GM19239 (cell line): ENCODE measurements at places on chromosomes 5 and 9.
A peak's percentile ranks its signal among the peaks of the same experiment; 100 is the strongest.

- no peak for DNase-seq
Measured at GRCh38 chr5:151195622-151196021, 28.3 kb downstream of the CCDC69 start.

- no peak for DNase-seq
Measured at GRCh38 chr5:72353046-72353445, 32.9 kb downstream of the PTCD2 start.

DNA sequence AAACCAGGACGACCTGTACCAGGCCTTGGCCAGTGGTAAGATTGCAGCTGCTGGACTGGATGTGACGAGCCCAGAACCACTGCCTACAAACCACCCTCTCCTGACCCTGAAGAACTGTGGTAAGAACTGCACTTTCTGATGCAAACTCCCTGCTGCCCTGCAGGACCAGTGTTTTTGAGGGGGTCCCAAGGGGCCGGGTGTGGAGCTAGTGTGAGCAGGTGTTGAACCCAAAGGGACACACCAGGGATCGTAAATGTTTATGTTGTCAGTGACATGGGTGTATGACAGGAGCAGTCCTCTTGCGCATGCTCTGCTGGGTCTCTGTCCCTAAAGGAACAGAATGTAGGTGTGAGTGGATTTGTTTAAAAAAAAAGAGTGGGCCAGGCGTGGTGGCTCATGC lies 9.5 kb downstream of the GRHPR start:
- no peak for DNase-seq

DNA sequence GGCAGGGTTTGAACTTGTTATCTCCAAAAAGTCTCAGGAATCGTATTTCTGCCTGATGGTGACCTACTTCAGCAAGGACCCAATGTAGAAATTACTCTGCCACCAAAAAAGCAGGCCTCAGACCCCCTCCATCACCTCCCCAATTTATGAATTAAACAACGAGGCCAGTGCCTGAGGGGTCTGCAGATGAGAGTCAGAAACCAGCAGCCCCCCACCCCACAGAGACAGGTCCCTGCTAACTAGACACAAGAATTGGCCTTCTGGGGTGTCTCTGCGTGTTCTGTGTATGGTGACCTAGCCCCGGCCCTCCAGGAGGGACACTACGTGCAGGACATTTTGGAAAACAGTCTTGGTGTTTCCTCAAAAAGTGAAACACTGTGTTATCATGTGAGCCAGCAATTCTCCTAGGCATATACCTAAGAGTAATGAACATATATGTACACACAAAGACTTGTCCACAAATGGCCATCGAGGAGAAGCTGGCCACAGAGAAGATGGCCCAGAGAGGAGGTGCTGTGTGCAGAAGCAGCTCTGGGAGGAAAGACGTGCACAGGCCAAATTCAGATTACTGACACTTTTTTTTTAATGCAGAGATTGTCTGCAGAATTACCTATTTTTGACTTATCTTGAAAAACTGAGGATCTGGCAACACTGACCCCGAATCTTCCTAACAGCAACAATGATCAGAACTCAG lies 93.8 kb downstream of the ADAMTS2 start:
- DNase-seq, result no peak

GRCh38 chr9:96655198-96655851 lies at the start of gene PRXL2C:
Gene PRXL2C, minus strand, starts transcription at chr9:96655317. Its CDS starts 36 bp downstream, at chr9:96655281.
- DNase-seq, result peak; percentile 34

- no peak for DNase-seq
Measured at GRCh38 chr5:103436656-103437055, 125.9 kb downstream of the NUDT12 start.

DNA sequence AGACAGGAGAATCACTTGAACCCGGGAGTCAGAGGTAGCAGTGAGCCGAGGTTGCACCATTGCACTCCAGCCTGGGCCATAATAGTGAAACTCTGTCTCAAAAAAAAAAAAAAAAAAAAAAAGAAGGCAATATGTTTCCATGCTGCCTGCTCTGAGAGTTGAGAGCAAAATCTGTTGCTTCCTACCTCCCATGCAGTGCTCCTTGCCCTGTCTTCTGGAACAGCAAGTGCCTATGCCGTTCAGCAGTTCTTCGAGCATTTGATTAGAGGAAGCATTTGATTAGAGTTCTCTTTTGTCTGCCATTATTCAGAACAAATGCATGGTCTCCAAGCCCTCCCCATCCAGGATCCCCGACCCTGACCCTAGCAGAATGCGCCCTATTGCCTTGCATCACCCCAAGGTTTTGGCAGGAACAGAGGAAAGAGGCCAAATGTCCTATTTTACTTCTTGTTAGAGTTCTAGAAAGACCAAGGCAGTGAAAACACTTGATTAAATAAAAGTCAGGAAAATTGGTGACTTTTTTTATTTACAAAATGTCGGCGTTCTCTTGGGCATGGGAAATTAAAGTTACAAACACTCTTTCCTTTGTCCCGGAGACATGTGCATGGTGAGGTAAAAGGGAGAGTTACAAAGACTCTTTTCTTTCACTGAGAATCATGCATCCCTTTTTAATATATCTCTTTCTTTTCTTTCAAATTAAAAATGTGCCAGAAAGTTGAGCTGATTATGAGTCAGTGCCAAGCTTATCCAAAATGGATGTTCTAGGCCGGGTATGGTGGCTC lies 27.8 kb upstream of the FSD1L start:
- DNase-seq, result no peak

- DNase-seq, result no peak
Measured at GRCh38 chr9:93155716-93156474, 21.8 kb upstream of the NINJ1 start.

GRCh38 chr5:57036761-57037160 lies 84.8 kb upstream of the MIER3 start:
- no peak for DNase-seq

GRCh38 chr9:88045686-88046085 lies 71.4 kb upstream of the CDK20 start:
- no peak for DNase-seq

GRCh38 chr5:96012399-96012798 lies 50.7 kb upstream of the ELL2 start:
- no peak for DNase-seq

GRCh38 chr9:121182989-121183388 lies 18.7 kb downstream of the RAB14 start:
- no peak for DNase-seq

- DNase-seq, result no peak
Measured at GRCh38 chr5:151463137-151464029, 16.0 kb downstream of the SLC36A1 start.

- no peak for DNase-seq
Measured at GRCh38 chr5:91484662-91485061, 101.5 kb upstream of the ARRDC3 start.

DNA sequence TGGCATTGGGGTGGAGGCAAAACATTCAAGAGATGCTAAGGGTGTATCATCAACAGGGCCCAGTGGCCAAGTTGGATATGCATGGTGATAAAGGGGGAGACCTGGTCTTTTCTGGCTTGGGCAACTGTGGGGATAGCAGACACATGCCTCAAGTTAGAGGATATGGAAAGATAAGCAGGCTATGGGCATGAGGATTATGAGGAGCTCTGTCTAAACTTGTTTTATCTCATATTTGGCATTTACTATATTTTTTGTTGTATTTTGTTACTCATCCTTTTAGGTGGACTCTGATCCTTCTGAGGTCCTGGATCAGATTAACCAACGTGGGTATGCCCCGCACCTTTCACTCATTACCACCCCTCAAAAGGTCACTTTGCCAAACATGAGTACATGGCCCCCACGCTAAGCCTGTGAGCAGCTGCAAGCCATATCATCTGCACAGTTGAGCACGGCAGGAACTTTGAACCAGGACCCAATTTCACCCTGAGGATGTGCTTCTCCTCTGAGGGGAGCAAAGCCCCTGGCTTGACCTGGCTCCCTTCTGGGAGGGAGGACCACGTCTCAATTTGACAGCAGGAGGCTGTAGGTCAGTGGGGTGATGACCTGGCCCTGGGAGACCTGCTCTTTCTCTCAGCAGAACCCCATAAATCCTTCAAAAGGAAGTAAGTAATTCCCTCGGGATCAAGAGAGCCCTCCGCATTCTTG lies 71.1 kb upstream of the CD180 start:
- no peak for DNase-seq

- DNase-seq, result no peak
Measured at GRCh38 chr9:72477930-72478518, 43.4 kb upstream of the TMC1 start.

DNA sequence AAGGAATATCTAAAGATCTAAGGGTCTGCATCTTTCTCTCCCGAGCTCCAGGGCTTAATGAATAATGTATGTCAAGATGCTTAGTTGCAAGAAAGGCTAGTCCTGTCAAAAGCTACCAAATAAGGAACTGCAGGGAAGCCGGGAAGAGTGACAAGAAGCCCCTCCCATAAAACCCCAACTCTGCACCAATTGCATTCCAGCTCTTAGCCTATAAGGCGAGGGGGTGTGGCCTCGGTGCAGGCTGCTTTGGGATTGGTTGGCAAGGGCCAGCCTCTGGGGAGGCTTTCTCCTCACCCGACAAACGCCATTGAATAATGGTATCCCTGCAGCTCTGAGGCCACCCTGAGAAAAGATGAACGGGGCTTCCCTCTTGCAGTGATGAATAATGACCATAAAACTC lies 416.9 kb downstream of the RAB3C start:
- no peak for DNase-seq

- no peak for DNase-seq
Measured at GRCh38 chr9:80775530-80775929, 913.8 kb downstream of the TLE1 start.

DNA sequence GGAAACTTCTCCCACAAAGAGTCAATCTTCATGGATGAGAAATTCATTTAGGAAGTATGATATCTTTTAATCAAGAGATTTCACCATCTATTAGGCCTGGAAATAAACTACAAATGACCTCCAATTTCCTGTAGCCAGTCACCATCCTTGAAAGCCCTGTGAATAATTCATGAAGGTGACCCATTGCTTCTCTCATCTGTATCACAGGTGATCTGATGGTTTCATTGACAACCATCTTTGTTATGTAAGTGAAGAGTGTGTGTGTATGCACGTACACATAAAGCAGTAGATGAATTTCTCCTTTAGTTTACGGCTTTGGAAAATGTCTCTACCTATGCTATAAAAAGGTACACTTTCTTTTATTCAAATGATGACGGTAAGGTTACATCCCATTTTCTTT lies 644.1 kb upstream of the KLF4 start:
- DNase-seq, result no peak

DNA sequence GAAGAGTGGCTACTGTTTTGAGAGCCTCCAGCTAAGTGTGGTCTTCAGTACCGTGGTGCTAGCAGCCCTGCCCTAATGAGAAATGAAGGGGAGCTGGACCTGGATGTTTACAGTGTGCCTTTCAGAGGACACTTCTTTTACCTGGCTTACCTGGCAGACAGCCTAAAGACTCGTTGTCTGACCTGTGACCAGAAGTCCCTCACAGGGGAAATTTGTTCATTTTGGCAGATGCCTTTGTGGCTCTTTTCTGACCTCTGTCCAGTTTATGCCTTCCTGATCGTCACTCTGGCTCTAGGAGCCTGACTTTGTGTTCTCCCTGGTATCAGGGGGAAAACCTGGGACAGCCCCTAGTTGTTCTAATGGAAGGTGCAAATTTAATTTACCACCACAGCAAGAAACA lies 475.1 kb downstream of the DMRTA1 start:
- no peak for DNase-seq

DNA sequence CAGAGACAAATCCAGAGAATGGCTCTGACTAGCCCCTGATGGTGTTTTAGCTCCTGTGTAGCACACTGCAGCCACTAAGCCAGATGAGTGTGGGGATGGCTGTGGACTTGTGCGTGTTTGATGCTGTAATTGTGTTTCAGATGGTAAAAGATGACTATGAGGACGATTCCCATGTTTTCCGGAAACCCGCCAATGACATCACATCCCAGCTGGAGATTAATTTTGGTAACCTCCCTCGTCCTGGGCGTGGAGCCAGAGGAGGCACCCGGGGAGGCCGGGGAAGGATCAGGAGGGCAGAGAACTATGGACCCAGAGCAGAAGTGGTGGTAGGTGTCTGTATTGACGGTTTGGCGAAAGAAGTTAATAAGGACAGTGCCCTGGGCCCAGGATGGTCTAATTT lies 38.0 kb downstream of the HABP4 start:
- no peak for DNase-seq

DNA sequence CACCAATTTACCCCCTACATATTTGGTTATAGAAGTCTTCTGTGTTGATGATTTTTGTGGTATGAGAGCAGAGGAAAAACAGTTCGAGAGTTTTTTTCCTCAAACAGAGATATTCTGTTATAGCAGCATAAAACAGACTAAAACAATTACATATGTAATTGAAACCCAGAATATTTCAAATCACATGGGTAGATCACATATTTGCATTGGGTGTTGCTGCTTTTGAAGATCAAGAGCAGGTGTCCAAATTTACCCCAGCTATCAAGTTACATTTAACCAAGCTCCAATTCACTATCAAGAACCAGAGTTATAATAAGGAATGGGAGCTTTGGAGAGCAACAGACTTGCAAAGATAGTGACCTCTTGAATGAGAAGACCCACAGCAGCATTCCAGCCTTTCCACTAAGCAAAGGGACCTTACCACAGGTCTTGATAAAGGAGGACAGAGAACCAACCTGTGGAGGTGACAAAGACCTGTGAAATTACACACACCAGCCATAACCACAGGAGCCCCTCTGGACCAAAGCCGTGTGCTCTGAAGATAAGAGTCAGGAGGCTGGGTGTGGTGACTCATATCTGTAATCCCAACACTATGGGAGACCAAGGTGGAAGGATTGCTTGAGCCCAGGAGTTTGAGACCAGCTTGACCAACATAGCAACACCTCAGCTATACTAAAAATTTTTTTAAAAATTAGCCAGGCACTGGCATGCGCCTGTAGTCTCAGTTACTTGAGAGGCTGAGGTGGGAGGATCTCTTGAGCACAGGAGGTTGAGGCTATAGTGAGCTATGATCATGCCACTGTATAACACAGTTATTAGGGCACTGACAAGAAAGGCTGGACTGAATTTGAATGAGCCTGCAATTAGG lies 4.0 kb upstream of the CCL28 start:
- DNase-seq, result no peak

- no peak for DNase-seq
Measured at GRCh38 chr9:129841071-129841470, 5.8 kb downstream of the USP20 start.

GRCh38 chr5:143491646-143492045 lies 88.2 kb upstream of the NR3C1 start:
- no peak for DNase-seq

GRCh38 chr9:129697656-129698253 lies 32.3 kb downstream of the PRRX2 start:
- no peak for DNase-seq

- no peak for DNase-seq
Measured at GRCh38 chr9:117528225-117528624, 113.4 kb upstream of the ASTN2 start.

DNA sequence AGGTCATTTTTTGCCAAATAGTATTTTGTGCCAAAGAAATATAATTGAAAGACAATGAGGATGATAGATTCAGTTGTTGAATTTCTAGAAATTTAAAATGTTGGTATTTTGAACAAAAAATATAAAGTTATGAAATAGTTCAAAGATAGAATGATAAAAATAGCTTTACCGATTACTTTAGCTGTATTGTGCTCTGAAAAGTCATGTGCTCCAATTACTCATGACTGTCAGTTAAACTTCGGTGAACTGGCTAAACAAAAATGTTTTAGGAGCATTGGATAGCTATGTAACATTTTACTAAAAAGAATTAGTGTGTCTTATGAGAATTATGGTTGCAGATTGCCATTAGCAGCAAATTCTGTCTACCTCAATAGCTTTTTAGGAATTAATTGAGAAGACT lies 177.3 kb upstream of the VCAN start:
- DNase-seq, result no peak
